Kidney tubule cell (primary cell): ENCODE measurements at places on chromosomes 16 and 17.

- DNase-seq, result peak; percentile 77
Observed at GRCh38 chr17:45640141-45640850, 143.8 kb upstream of the CRHR1 start.

DNA sequence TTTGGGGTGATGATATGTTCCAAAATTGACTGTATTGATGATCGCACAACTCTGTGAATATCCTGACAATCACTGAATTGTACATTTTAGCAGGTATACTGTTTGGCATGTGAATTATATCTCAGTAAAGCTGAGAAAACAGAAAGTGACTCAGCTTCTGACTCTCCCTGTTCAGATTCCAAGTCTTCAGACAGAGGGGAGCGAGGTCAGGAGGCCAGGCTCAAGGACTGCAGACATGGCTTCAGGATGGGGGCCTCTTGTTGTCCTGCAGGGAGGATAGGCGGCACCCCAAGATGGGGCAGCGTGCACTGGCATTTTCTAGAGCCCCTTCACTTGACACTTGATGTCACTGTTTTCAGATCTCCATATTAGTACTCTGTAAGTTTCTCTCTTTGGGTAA is 45.6 kb downstream of the KNOP1 start:
- DNase-seq, result no peak

DNA sequence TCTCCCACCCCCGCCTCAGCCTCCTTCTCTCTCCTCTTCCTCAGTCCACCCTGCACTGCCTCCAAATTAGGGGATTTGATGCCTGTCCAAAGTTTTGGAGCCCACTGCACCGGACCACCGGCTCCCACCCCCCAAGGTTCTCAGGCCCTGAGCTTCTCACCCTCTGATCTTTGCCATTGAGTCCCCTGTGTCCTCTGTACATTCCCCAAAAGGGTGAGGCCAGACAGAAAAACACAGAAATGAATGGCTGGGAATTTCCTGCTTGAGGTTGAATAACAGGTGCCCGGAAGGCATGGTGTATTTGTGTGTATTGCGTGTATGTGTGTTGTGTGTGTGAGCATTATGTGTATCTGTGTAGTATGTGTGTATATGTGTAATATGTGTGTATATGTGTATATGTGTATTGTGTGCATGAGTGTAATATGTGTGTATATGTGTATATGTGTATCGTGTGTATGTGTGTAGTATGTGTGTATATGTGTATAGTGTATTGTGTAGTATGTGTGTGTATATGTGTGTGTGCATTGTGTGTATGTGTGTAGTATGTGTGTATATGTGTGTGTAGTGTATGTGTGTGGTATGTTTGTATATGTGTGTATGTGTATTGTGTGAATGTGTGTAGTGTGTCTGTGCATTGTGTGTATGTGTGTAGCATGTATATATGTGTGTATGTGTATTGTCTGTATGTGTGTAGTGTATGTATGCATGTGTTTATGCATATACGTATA is 16.0 kb upstream of the CCL17 start:
- peak; percentile 20 for DNase-seq

- no peak for DNase-seq
Observed at GRCh38 chr16:17068524-17068923, 402.2 kb downstream of the XYLT1 start.

DNA sequence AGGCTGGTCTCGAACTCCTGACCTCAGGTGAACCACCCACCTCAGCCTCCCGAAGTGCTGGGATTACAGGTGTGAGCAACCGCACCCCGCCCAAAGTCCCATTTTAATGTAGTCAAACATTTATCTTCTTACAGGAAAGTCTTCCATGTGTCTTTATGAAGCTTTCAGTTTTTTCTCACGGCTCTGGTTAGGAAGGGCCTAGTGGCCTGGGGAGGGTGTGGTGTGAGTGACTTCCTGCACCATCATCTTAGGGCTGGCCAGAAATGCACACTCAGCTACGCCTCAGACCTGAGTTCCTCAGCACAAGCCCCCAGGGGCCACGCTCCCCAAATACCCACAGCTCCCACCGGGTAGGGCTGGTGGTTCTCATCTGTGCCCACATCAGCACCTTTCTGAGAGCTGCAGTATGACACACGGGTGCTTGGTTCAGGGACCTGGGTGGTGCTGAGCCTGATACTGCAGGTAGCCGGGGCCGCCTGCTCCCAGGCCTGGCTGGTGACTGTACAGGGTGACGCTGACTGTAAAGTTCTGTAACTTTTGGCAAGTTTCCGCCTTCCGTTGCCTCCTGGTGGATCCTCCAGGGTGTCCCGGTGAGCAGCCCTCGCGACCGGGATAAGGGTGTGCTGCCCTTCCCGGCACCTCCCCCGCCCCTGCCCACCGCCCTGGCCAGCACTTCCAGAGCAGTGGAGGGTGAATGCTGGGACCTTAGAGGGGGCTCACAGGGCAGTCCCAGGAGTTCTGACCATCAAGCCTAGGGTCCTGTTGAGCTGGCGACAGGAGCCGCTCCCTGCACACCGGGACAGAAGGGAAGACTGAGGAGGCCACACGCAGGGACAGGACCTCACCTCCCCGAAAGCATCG is 52.5 kb downstream of the ZNF778 start:
- DNase-seq, result no peak

DNA sequence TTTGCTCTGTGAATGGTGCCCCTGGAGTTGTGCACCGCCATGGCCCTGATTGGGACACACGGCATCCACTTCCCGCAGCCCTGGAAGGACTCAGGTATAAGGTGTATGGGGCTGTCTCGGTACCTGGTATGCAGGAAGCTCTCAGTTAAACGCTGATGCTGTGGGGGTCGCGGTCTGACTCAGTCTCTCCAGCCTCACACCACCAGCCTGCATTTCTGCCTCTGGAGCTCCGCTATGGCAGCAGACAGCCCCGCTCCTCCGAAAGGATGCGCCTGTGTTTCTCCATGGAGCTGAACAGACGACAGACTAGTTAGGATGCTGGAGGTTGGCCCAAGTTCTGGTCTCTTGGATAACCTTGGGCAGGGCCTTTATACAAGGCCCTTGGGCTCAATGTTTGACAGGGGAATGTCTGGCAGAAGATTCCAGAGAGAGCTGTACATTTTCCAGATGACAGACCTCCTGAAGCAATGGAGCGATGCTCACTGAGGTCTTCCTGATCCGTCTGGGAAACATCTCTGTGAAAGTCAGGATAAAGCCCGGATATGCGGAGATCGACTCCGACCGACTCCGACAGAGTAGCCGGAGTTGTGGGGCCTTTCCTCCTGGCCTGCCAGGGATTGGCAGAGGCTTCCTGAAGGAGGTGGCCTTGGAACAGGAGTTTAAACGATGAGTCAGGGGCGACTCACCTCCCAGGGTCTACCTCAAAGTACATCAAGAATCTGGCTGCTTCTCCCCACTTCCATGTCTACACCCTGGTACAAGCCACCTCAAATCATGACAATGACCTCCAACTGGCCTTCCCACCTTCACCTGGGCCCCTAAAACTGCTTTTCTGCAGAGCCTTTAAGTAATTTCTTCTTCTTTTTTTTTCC is 21.9 kb upstream of the BCAR1 start:
- peak; percentile 71 for DNase-seq

DNA sequence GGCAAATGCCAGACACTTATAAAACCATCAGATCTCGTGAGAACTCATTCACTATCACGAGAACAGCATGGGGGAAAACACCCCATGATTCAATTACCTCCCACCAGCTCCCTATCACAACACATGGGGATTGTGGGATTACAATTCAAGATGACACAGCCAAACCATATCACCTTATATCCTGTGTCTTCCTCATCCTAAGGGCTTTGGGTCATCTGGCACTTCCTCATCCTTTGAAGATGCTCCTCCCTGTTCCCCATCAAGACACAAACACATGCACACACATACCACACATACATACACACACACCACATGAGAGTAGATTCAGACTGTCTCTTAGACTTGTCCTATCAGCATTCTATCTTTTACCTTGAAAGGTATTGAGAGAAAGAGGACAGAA is 2.8 kb upstream of the PMFBP1 start:
- DNase-seq, result no peak

GRCh38 chr16:10314811-10315210 is 71.0 kb upstream of the ATF7IP2 start:
- DNase-seq, result peak; percentile 57

GRCh38 chr16:7405166-7405565 is 72.5 kb downstream of the RBFOX1 start:
- peak; percentile 35 for DNase-seq

DNA sequence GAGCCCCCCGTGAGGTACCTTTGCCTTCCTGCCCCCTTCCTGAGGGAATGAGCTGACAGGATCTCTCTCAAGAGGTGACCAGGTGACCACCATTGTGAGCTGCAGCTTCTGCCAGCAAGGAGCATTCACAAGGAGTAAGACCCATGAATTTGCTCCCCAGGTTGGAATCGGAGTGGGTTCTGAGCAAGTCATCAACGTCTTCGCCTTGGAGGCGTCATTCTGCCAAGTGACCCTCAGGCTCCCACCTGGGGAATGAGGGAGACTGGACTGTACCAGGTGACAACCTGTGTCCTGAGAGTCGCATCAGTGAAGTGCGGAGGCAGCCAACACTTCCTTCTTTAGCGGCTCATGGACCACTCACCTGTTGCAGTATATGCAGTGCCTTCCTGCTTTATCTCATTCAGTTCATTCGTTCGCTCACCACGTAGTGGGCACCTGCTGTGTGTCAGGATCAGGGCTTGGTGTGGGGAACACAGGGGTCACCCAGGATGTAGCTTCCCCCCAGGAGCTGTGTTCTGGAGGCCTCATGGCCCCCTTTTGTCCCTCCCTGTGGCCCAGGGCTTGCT is 22.8 kb downstream of the WSCD1 start:
- no peak for DNase-seq

GRCh38 chr16:4060009-4060408 is 56.2 kb downstream of the ADCY9 start:
- no peak for DNase-seq

- DNase-seq, result no peak
Observed at GRCh38 chr17:47622180-47622549, 27.6 kb upstream of the KPNB1 start.

- no peak for DNase-seq
Observed at GRCh38 chr17:30251931-30252330, 16.4 kb upstream of the SLC6A4 start.

GRCh38 chr17:44903012-44903685 is 3.9 kb upstream of the EFTUD2 start:
- no peak for DNase-seq

GRCh38 chr17:29085223-29085622 is 42.3 kb downstream of the PIPOX start:
- no peak for DNase-seq

- DNase-seq, result no peak
Observed at GRCh38 chr16:10957771-10958482, 13.6 kb downstream of the CLEC16A start.

DNA sequence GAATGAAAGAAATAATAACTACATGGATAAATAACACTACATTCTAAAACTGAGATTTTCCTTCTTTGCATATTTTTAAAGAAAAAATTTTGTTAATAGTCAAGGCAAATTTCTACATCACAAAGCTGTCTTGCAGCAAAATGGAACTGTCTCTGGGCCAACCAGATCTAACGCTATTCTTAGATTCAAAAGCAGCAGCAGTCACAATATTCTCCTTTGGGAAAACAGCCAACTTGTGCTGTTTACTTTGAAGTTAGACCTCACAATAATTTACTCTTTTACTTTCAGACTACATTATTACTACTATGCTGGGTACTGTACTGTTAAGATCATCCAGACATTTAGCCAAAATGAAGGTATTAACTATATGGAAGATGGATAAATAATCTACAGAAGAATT is 189.1 kb downstream of the CEP112 start:
- no peak for DNase-seq

- DNase-seq, result no peak
Observed at GRCh38 chr16:87388818-87389134, 3.4 kb upstream of the MAP1LC3B start.

- DNase-seq, result no peak
Observed at GRCh38 chr16:164827-165538, 795 bp upstream of the HBM start.

- DNase-seq, result peak; percentile 32
Observed at GRCh38 chr16:66487580-66488275, 60.6 kb downstream of the BEAN1 start.

- DNase-seq, result peak; percentile 59
Observed at GRCh38 chr16:90046971-90047713, 27.9 kb upstream of the DBNDD1 start.

GRCh38 chr16:83031524-83031923 is 404.8 kb downstream of the CDH13 start:
- DNase-seq, result peak; percentile 57

GRCh38 chr16:12551530-12551929 is 252.2 kb downstream of the CPPED1 start:
- DNase-seq, result no peak

GRCh38 chr16:75462806-75463205 is 1.7 kb downstream of the TMEM170A start:
- DNase-seq, result no peak

DNA sequence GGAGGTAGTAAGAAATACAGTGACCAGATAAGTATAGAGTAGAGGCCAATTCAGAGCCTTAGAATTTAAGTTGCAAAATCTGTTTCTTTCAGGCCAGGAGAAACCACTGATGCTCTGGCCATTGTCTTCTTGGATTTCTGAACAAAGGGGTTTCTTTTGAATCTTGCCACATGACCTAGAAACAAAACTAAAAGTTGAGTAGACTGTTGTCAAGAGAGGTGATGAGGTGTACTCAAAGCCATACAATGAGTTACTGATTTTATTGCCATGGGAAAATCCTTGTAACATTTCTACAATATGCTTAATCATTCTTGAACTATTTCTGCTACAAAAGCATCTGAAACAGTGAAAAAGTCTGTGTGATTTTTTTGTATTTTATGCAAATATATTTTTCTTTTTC is 881.3 kb downstream of the CDH11 start:
- peak; percentile 78 for DNase-seq

GRCh38 chr16:55386534-55387296 is 62.7 kb downstream of the IRX6 start:
- peak; percentile 32 for DNase-seq

GRCh38 chr17:67183531-67183930 is 61.5 kb downstream of the HELZ start:
- no peak for DNase-seq

GRCh38 chr17:7881276-7882054 is 7.1 kb upstream of the CHD3 start:
- no peak for DNase-seq

- DNase-seq, result no peak
Observed at GRCh38 chr16:62955033-62955349, 918.8 kb upstream of the CDH8 start.
